ENCODE measurements at places on chromosomes 7 and 10.

DNA sequence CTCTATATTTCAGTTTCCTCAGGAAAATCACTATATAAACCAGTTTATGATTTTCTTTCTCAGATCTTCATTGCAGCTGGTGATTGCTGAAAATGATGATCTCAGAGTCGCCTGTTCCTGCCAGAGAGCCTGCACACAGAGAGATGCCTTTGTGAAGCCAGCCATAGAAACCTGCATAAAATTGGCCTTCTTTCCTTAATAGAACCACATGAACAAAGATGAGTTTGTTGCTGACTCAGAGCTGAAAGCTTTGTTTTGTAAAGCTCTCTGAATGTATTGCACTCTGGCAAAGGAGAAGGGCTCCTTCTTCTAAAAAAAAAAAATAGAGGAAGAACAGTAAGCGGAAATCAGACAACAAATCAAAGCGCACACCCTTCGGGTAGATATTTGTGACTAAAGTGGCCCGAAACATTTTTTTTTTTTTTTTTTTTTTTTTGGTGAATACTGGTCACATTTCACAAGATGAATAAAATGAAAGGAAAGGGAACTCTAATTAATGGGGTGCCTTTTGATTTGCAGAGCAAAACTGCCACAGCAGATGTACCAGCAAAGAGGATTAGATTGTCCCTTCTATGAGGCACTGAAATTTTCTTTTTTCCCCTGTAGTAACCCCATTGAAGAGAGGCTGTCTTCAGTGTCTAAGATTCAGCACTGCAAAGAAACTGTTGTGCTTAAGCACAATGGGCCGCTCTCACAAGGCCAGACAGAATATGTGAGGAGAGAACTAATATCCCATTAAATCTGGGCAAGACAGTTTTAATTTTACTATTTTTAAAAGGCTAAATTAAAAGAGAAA is 75.1 kb upstream of the PTPRZ1 start:
- DNase-seq: no peak

GRCh38 chr10:6542999-6543430 is 37.1 kb downstream of the PRKCQ start:
- no peak for DNase-seq

DNA sequence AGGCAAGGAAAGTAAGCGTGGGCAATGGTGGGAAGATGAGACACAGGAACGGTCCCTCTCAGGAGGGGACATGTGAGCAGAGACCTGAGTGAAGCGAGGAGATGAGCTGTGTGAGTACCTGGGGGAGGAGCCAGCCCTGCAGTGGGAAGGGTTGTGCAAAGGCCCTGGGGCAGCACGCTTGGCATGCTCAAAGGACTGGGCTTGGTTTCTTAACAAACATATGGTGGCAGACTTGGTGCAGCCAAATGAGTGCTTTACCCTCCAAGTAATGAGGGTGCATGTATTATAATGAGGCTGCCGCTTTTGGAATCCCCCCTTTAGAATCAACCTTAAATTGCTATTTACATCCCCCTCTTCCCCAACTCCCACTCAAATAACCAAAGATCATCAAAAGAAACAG is 152.7 kb upstream of the FRMD4A start:
- no peak for DNase-seq

DNA sequence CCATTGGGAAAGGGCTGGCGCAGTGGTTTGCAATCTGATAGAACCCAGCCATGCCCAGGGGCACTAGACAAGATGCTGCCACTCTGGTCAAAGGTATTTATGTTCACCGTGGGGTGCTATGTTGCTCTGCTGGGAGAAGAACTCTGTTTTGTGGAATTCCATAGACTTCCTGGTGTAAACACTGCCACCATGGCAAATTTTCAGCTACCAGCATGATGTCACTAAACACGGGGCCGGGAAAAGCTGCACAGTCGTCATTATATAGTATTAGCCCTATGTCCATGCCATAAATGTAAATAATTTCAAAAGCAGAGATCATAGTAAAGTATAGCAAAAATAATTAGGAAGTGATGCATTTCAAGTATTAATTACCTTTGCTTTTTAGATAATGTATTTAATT is 500.6 kb downstream of the PARD3 start:
- DNase-seq: no peak

GRCh38 chr10:35908451-35908850 is 266.4 kb upstream of the FZD8 start:
- no peak for DNase-seq

GRCh38 chr7:66667023-66667728 is 38.5 kb downstream of the KCTD7 start:
- no peak for DNase-seq

DNA sequence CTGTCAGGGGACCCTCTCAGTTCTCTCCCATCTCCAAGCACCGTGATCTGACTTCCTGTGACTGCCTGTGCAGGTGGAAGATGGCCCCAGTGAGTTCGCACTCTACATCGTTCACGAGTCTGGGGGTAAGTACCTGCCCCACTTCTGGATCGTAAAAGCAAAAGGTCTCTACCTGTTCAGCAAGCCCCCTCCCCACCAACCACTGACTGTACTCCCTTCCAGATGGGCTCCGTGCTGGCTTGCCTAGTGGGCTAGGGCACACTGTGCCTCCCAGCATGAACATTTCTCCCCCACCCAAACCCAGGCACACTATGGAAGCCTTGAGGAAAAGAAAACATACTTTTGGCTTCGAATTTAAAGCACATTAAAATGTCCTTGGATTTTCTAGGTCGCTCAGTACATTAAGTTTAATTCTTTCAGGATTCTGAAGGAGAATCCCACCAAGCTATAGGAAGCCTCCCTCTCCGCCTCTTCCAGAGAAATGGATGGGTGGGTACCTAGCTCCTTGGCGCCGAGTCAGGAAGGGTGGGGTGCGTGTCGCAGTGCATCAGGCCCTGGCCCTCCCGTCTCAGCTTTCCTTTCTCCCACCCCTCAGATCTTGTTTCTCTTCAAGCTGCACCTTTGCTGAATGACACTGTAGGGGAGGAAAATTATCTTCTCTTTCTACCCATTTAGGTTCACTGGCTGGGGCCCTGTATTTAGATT is 11.0 kb upstream of the ZNF22 start:
- DNase-seq: no peak

- no peak for DNase-seq
These were observed 28.9 kb upstream of the RBM20 start for GRCh38 chr10:110615057-110615747.

GRCh38 chr7:102404005-102404861 is 8.1 kb downstream of the PRKRIP1 start:
- no peak for DNase-seq

DNA sequence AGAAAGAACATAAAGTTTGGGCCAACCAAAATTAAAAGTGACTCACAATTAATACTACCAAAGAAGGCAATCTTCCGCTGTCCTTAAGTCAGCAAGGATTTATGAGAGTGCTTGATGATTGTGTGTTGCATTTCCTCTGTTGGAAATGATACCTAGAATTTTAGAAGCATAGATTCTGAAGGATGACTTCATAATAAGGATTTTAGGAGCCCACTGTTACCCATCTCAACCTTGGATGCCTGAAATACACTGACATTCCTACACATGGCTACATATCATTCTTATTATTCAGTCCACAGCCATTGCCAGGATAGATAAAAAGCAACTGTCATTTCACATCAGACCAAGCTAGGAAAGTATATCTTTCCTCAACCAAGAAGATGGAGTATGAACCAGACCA is 823.8 kb downstream of the LRMDA start:
- DNase-seq: no peak

- no peak for DNase-seq
These were observed 26.4 kb upstream of the KLF6 start for GRCh38 chr10:3811291-3811870.

DNA sequence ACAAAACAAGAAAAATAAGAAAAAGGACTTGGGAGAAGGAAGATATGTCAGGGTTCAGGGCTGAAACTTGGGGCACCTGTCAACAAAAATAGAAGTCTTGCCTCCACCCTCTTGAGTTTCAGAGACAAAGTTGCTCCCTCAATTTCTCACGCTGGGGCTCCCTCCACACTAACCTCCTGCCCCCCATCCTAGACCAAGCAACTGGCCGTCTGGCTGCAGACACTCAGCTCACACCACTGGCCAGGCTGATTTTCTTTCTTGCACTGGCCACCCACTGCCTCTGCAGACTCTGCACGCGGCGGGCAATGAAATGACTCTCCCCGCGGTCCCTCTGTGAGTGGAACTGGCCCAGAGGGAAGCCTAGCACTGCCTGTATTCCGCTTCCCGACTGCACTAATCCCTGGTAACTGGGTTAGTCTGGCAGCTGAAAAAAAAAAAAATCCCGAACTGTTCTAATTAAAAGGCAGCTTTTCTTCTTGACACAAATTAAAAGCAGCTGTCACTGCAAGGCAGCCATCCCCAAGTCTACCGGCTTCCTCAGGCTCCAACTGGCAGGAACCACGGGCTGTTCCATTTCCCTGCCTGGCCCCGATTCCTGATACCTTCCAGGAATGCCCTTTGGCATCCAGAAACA is 83.5 kb downstream of the SPDYE5 start:
- DNase-seq: no peak

DNA sequence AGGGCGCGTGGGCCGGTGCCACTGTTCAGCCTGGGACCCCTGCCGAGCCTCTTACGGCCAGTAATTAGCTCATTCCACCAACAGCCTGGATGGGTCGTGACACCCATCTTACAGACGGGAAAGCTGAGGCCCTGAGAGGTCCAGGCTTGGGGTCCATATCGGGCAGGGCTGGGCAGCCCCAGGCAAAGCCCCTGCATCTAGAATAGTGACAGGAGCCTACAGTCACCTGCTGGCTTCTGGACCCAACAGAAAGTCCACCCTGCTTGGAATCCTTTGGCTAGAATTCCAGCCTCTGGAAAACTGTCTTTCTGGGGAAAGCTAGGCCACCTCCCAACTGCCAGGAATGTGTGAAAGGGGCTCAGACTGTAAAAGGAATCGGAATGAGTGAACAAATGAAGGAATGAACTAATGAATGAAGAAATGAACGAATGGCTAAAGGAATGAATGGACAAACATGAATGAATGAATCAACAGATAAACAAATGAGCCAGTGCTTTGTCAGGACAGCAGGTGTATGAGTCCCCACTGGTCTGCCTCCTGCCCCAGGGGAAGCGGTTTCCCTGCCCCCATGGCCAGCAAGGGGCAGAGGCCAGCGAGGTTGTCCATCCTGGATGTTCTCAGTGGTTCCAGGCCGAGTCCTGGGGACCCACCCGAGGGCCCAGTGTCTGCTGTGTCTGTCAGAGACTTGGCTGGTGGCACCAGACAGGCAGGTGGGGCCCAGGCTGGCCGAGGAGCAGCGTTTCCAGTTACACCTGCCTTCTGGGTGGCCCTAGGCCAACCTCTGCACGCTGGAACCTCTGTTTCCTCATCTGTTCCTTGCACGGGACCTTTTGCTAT is 24.1 kb upstream of the PDGFA start:
- DNase-seq: no peak

GRCh38 chr7:99729486-99730237 is 5.3 kb downstream of the CYP3A7 start:
- no peak for DNase-seq

- peak; percentile 54 for DNase-seq
These were observed 2.2 kb downstream of the CYP17A1 start for GRCh38 chr10:102835007-102835482.

DNA sequence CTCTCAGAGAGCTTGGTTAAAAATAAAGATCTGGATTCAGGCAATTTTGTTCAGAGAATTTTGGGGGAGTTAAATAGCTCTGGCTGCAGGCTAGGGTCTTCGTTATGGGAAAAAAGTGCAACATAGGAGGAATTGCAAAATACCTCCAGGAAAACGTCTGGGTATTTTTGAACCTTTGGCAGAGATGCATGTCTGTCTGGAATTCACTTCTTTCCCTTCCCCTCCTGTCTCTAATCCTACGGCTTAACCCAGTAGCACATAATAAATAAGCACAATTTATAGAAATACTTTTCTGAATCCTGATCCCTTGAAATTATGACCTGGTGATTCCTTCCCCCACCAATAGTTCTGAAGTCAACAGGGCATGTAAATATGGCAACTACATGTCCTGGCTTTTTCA is 19.3 kb upstream of the NUP205 start:
- no peak for DNase-seq

- no peak for DNase-seq
These were observed 55.2 kb downstream of the SAMD9 start for GRCh38 chr7:93062599-93062998.

DNA sequence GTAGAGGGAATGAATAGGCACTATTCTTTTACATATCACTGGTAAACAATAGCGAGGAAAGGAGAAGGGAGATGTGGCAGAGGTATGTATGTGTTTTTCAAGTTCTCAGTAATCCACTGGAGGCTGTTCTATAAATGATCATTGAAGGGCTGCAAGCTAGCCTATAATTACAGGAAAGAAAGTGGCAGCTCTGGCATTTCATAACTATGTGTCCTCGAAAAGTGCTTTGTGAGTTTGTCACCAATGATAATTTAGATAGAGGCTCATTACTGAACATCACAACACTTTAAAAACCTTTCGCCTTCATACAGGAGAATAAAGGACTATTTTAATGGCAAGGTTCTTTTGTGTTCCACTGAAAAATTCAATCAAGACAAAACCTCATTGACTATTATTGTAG is 235.1 kb downstream of the FOXP2 start:
- DNase-seq: no peak

DNA sequence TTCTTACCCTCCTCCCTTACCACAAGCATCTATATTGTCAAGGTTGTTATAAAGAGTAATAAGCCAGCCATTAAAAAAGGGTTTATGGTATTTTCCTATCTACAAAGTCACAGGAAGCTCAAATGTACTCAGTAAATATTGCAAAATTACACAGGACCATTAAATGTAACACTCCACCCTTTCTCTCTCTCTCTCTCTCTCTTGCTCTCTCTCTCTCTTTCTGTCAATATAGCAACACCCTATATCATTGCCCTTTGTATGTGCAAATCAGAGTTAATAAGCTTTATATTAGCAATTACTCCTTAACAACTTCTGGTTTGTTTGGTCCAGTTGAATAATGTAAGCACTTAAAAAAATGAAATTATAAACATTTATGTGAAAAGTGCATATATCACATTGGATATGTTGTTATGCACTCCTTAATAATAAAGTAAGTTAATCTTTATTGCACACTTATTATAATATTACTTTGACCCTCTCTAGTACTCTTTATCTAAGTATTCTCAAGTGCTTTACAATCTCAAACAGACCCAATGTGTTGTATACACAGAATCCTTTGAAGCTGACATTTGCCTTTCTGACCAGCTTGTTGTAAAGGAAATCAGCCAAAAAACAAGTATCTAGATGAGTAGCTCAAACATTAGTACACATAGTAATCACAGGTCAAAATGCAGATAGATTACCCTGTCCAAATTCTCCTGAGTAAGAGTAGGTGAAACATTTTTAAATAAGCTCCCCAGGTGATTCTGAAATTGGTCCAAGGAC is 93.2 kb downstream of the CFTR start:
- no peak for DNase-seq

GRCh38 chr10:47026301-47027107 is 115.3 kb downstream of the PTPN20 start:
- no peak for DNase-seq

Measured in stimulated activated CD8-positive, alpha-beta memory T cell treated with anti-CD3 and anti-CD28 coated beads, Interleukin-4, amount 100 ng/mL, for 24 hours (primary cell).